ENCODE measurements at places on chromosomes 5 and 9. TPM values are rescaled to one million over a fixed set of nuclear protein-coding genes. Genes with fewer than 3 reads are reported as not detected.

PLAC8L1 gene
- total RNA-seq, result not detected

IFNA13 gene
- not detected for total RNA-seq

F12 gene
- 3.9 TPM for total RNA-seq

SPEF2 gene
- 9.0 TPM for total RNA-seq

CAVIN4 gene
- 12.9 TPM for total RNA-seq

CCDC187 gene
- total RNA-seq, result under 0.01 TPM

CDKN2A gene
- not detected for total RNA-seq

ELAVL2 gene
- 297 TPM for total RNA-seq

FEM1C gene
- 73.3 TPM for total RNA-seq

CENPK gene
- total RNA-seq, result 8.1 TPM

Data from occipital lobe (tissue), 3 donors.